ENCODE measurements at places on chromosomes 5 and 9.

DNA sequence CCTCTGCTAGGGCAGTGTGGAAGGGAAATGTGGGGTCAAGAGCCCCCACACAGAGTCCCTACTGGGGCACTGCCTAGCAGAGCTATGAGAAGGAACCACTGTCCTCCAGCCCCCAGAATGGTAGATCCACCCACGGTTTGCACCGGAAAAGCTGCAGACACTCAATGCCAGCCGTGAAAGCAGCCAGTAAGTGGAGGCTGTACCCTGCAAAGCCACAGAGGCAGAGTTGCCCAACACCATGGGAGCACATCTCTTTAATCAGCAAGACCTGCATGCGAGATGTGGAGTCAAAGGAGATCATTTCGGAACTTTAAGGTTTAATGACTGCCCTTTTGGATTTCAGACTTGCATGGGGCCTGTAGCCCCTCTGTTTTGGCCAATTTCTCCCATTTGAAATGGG is 52.2 kb downstream of the GKAP1 start:
- DNase-seq, result no peak

GRCh38 chr5:73786043-73786831 is 160.2 kb downstream of the ARHGEF28 start:
- DNase-seq, result no peak

DNA sequence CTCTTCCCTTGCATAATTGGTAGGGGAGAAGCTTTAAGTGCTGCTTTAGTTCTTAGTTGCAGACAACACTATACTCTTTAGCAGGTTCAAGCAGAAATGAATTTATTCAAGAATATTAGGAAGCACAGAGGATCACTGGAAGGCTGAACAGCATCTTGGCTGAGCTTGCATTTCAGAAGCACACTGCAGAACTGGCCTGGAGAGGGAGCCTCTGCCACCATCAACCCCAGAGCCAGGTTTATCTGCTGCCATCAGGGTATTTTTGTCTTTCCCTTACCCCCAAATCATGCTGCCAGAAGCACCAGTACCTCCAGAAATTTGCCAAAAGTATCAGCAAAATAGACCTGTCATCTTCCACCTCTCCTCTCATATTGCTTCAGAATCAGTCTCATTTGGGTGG is 440.7 kb downstream of the DMAC1 start:
- no peak for DNase-seq

DNA sequence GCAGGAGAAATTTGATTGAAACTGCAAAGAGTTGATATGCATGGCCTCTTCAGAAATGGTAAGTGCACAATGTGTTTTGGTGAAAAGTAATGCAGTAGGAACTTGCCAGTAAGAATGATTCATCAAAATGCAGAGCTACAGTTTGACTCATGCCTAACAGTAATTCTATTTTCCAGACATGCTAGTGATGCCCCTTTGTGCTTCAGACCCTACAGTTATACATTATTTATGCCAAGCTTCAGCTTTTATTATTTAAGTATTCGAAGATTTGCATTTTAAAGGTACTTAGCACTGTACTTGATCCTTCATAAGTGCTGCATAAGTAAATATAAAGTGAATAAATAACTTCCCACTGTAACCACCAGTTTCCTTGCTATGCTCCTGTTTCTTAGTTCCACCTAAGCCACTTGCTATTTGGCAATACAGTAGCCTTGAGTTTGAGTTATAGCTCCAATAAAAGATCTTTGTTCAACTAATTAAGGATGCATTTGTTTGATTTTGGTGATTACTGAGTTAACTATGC is 3.6 kb upstream of the SPATA31E1 start:
- no peak for DNase-seq

DNA sequence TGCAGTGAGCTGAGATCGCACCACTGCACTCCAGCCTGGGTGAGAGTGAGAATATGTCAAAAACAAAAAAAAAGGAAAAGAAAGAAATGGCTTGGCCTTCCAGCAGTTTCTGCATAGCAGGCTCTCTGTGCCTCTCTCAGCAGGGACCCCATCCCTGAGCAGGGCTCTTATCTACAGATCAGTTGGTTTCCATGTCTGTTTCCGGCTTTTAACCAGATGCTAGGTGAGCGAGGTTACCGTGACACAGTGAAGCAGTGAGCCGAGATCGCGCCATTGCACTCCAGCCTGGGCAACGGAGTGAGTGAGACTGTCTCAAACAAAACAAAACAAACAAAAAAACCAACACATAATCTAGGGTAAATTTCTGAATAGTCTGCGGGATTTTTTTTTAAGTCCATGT is 51.4 kb downstream of the COL5A1 start:
- no peak for DNase-seq

- DNase-seq, result no peak
Measured at GRCh38 chr5:146409054-146409671, 38.0 kb upstream of the TCERG1 start.

- DNase-seq, result no peak
Measured at GRCh38 chr9:83034587-83034986, 28.4 kb downstream of the RASEF start.

GRCh38 chr5:61342071-61342501 is 10.0 kb downstream of the ZSWIM6 start:
- no peak for DNase-seq

DNA sequence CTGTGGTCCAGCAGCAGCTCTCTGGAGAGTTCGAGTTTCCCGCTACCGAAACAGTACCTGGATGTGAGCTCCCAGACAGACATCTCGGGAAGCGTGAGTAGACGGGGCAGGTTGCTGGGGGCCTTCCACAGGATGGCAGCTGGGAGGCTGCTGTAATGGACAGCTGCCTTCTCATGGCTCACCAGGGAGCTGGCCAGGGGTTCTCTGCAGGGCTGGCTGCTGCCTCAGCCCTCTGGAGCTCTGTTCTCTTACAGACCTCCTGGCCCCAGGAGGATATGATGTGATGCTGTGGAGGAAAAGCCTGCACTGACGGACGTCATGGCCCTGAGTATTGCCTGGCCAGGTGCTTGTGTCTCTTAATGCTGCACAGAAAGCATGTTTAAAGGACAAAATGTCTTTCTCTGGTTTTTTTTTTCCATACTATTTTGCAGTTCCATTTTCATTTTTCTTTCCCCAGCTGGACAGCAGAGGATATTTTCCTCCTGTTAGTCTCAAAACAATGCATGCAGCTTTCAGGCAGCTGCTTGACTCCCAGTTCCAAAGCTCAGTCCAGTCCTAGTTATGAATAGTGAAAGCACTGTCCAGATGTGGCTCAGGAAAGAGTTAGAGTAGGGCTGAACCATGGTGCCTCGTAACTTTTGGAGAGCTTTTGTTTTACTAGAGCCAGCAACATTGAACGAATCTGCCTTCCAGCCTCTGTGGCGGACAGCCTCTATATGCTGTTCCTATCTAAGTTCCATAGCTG is 77.5 kb upstream of the RARS1 start:
- no peak for DNase-seq

DNA sequence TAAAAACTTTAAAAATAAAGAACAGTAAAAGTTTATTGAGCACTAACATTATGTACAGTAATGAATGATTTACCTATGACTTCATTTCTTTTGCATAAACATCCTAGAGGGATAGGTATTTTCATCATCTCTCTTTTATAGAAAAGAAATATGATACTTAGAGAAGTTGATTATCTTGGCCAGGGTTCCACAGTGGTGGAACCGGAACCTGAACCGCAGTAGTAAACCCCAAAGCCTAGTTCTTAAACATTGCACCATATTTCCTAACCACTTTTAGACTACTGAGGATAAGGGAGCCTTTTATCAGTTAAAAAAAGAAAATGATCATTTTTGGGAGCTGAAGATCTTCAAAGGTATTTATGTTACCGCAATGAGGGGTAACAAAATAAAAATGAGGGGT is 205.7 kb upstream of the SGCD start:
- no peak for DNase-seq

GRCh38 chr5:1152156-1152555 is 40.3 kb upstream of the SLC12A7 start:
- no peak for DNase-seq

DNA sequence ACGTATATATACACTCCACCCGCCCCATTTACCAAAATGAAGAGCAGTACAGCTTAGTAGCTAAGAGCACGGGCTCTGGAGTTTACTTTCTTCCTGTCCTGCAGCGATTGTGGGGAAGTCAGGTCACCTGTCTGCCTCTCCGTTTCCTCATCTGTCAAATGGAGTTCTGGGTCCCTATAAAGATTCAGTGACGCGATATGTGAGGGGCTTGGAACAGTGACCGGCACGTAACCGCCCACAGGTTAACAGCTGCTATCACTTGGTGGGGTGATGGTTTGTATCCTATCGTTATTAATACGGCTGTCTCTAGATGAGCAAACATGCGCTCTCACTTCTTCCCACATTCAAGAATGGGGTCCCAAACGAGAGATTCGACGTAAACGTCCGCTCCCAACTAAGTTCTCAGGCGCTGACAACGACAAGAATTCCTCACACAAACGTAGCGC is 426 bp downstream of the FAM114A2 start:
- DNase-seq, result no peak

- no peak for DNase-seq
Measured at GRCh38 chr5:40442346-40442745, 237.4 kb upstream of the PTGER4 start.

- no peak for DNase-seq
Measured at GRCh38 chr9:111431684-111432083, 52.5 kb downstream of the ECPAS start.

GRCh38 chr9:126612813-126613641 is 701 bp upstream of the LMX1B start:
- DNase-seq, result no peak

- DNase-seq, result no peak
Measured at GRCh38 chr9:126617823-126618165, 4.1 kb downstream of the LMX1B start.

DNA sequence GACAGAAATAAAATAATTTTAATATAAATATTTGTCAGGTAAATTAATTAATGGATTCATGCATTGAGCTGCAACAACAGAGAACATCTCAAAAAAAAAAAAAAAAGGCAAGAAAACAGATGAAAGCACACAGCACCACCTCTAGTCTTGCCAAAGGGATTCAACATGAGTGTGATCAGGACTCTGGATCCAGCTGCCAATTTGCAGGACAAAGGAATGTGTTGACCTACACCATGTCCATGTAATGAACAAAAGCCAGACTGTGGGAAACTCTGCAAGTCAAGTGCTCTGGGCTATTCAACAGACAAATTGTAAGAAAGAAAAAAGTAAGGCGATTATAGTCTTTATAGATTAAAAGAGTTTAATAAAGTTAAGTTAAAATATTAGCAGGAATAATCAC is 769.3 kb downstream of the TLR4 start:
- no peak for DNase-seq

- no peak for DNase-seq
Measured at GRCh38 chr9:93211654-93212001, 27.7 kb downstream of the WNK2 start.

DNA sequence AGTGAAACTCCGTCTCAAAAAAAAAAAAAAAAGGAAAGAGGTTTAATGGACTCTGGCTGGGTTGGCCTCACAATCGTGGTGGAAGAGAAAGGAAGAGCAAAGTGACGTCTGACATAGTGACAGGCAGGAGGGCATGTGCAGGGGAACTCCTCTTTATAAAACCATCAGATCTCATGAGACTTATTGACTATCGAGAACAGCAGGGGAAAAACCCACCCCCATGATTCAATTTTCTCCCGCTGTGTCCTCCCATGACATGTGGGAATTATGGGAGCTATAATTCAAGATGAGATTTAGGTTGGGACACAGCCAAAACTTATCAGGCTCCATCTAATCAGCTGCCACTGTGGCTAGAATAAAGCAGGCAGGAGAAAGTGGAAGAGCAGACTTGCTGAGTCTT is 610.4 kb upstream of the NUDT12 start:
- DNase-seq, result no peak

DNA sequence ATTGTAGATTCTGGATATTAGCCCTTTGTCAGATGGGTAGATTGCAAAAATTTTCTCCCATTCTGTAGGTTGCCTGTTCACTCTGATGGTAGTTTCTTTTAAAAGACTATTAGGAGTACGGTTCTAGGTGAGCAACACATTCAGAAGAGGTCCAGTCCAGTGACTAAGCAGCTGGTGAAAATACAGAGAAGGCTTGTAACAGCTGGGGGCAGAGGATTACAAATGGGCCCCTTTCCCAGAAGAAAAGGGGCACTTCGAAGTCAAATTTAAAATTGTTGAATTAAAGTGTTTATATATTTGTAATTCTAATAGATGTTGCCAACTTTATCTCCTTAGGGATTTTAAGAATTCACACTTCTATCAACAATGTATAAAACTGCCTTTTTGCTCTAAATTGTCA is 720.5 kb downstream of the TLE4 start:
- DNase-seq, result no peak

GRCh38 chr5:150559701-150560100 is 51.8 kb downstream of the NDST1 start:
- no peak for DNase-seq

DNA sequence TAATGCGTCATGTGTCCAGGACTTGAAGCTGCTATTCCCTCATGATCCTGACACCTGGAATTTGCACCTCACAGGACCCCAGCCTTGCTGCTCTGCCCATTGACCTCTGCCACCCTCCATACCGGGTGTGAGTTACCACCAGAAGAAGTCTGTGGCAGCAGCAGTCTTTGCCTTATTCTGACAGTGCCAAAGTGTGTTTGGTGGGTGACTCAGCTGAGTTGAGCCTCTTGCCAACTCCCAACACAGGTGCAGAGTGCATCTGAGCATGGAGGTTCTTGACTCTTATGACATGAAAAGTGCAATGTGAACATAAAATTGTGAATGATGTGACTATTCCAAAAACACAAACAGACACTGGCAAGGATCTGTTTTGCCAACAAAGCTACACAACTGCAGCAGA is 1166.5 kb upstream of the CDH18 start:
- no peak for DNase-seq

- DNase-seq, result no peak
Measured at GRCh38 chr5:130624805-130625204, 540.3 kb downstream of the HINT1 start.

DNA sequence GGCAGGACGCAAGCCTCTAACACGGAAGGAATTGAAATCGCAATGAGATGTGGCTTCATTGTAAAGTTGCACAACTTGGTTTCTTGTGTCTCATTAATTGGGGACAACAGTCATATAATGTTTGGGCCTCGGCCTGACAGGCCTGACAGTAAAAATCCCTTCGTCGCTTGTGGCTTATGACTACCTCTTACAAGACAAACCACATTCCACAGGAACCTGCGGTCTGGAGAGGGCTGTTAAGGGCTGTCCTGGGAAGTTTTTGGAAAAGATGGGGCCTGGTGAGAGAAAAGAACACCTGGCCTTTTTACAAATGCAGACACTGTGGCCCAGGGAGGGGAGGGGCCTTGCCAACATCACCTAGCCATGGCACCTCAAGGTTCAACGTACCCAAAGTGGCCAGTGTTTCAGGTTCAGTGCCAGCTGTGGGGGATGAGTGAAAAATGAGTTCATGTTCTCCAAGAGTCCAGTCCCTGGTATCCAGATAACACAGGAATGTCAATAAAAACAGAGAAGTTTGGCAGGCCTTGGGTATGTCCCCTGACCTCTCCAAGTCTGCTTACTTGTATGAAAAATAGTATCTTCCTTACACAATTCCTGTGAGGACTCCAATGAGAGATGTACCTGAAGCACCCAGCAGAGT is 22.2 kb downstream of the SHB start:
- DNase-seq, result no peak

DNA sequence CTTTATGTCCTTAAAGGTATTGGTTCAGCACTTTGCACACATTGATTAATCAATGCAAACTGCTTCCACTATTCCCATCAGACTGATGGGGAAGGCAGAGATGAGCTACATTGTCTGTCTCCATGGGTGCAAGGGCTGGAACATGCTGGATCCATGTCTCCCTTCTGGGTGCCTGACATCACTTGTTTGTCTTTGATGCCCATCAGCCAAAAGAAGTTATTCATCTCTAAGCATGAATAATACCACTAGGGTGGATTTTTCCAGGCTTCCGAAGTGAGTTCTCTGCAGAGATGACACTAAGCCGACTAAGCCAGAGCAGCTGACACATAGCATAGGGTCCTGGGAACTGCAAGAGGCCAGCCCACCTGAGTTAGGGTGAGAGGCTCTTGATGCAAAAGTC is 8.7 kb downstream of the FGF1 start:
- DNase-seq, result no peak

Measured in activated CD4-positive, CD25-positive, alpha-beta regulatory T cell (primary cell).